ENCODE measurements at places on chromosomes 2 and 18. TPM values are rescaled to one million over a fixed set of nuclear protein-coding genes. Genes with fewer than 3 reads are reported as not detected.

Gene POTEC
- not detected for total RNA-seq

Gene ANKRD30BL
- 1.2 TPM for total RNA-seq

Gene DLGAP1
- 3.2 TPM for total RNA-seq

Gene LYPD6
- total RNA-seq: 0.25 TPM

Gene GCG
- not detected for total RNA-seq

Gene ZNF804A
- total RNA-seq: 1.2 TPM

Gene SANBR
- total RNA-seq: 7.9 TPM

Gene ONECUT2
- not detected for total RNA-seq

Gene SH3RF3
- 10.8 TPM for total RNA-seq

Gene CERKL
- total RNA-seq: not detected

Gene LRRC30
- total RNA-seq: not detected

Gene SERPINB2
- 25.5 TPM for total RNA-seq

Measured in vagina (tissue), 2 donors.